Neural progenitor cell (in vitro differentiated cells): ENCODE measurements at places on chromosomes 4 and X.

DNA sequence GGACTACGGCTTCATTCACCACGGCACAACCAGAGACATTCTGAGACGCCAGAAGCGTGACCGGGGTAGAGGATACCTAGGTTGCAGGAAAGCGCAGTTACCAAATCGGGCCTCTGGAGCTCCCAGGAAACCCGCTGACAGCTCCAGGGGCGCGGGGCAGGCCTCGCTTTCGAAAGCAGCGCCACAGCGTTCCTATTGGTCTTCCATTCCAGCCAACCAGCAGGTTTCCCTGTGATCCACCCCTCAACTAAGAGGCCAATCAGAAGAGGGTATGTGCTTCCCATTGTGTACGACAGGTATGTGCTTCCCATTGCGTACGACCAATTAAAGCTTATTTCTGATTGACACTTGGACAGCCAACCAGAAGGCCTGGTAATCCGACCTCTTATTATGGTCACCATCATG is 14.9 kb downstream of the SNX12 start:
- DNase-seq = peak; percentile 84
- peak overlapping the region; percentile 50 for H3K4me3 ChIP-seq

DNA sequence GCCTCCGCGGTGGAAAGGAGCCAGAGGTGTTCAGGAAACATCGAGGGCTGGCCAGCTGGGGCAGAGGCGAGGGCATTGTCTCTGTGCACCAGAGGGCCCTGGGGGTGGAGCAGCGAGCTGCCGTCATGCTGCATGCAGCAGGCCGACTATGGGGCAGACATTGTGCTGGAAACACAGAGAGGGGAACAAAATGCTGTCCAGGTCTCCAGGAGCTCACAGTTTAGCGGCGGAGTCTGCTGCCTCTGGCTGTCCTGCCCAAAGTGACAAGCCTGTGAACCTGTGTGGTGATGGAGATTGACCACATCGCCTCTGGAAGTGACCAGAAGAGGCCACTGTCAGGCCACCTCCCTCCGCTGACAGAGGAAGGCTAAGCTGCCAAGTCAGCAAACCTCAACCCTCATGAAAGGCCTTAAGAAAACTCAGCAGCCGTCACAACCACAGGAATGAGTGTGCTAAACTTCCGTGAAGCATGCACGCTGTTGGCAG is 20.1 kb upstream of the SASH3 start:
- H3K4me1 ChIP-seq = no peaks in the 10 kb centered on the region
- no peaks in the 10 kb centered on the region for H3K27me3 ChIP-seq
- H3K27ac ChIP-seq = no peak overlapping the region
- DNase-seq = peak; percentile 34
- no peaks in the 10 kb centered on the region for H3K36me3 ChIP-seq

GRCh38 chr4:151576627-151577026 is 167.7 kb downstream of the FHIP1A start:
- H3K36me3 ChIP-seq = no peaks in the 10 kb centered on the region
- no peak overlapping the region for H3K4me3 ChIP-seq
- no peak for DNase-seq
- no peaks in the 10 kb centered on the region for H3K27me3 ChIP-seq
- peaks cover 4% of the 10 kb centered on the region for H3K4me1 ChIP-seq

DNA sequence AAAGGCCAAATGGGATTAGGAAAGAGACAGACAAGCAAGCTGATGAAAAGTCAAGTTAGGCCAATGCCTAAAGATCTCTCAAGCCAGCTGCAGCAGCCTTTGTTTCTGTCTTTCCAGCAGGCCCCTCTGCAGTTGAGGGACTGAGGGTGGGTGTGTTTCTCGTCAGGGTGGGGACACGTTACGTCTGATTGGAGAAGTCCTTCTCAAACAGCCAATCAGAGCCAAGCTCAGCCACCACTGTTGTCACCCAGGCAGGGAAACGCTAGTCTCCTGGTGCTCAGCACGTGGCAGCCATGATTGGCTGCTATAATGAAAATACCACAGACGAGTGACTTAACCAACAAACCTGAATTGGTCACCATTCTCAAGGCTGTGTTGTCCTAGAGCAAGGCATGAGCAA is 177.1 kb upstream of the LCORL start:
- peak; percentile 27 for DNase-seq
- no peaks in the 10 kb centered on the region for H3K4me1 ChIP-seq
- H3K36me3 ChIP-seq = no peaks in the 10 kb centered on the region

DNA sequence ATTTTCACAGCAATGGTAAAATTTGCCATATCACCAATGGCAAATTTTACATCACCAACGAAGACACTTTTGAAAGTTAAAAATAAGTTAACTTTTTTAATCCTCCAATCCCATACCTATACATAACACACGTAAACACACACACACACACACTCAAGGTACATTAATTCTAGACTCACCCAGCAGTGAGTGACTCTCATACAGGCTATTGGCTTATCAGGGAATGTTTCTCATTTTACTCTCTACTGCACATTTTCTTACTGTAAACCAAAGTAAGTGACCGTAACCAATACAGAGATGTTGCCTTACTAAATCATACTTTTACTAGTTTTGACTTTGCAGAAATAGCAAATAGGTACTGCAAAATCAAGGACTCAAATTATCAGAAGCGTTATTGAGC is 2.3 kb downstream of the VEGFC start:
- peaks cover 7% of the 10 kb centered on the region for H3K4me1 ChIP-seq
- H3K27ac ChIP-seq = no peak overlapping the region
- H3K27me3 ChIP-seq = peaks cover 45% of the 10 kb centered on the region
- H3K4me3 ChIP-seq = no peak overlapping the region
- H3K36me3 ChIP-seq = no peaks in the 10 kb centered on the region

DNA sequence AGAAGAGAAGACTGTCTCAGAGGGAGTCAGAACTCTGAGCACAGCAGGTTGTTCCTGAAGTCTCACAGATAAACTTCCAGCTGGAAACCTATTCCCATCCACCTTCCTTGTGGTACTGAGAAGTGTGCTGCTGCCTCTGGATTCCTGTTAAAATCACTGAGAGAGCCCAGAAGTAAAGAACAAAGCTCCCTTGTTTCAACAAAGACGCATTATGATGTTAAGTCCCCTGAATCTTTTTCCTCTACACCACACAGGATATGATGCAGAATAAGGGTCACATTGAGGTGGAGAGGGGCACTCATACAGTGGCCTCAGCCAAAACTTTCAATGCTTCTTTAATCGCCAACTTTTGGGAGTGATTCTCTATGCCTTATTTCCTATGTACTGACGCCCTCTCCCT is 321.0 kb downstream of the OPHN1 start:
- peaks cover 7% of the 10 kb centered on the region for H3K4me1 ChIP-seq
- H3K27me3 ChIP-seq = no peaks in the 10 kb centered on the region
- H3K36me3 ChIP-seq = no peaks in the 10 kb centered on the region
- DNase-seq = peak; percentile 4
- peak overlapping the region; percentile 46 for H3K27ac ChIP-seq

DNA sequence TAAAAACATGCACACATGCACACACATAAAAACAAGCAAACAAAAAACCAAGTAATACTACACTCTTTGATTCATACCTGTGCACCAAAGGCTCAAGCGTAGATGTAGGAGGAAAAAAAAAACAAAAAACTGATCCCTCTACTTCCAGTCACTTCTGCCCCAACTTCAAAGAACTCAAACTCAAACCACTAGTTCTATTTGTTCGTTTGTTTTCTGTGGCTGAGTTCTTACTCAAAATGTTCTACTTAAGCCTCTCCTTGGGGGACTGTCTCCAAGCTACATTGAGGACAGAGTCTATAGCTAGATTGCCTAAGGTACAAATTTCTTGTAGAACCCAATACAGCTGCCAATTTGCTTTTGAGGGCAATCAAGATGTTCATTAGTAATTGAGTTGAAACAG is 171.0 kb upstream of the ATOH1 start:
- no peaks in the 10 kb centered on the region for H3K27me3 ChIP-seq

DNA sequence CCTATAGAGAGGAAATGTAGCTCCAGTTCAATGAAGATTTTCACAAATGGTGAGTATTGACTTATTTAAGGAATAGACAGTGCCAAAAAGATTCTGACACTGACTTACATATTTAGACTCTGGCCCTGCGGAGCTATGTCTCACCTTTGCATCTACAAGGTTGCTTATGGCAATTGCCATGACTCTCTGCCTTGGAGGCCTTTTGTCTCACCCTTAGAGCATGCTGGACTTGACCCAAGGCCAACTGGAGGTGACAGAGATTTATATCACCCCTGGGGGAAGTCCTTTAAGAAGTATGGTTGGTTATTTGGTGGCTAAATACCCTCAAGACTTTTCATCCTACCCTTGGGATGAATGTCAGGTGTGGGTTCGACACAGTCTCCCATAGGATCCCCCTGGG is 4.5 kb upstream of the ETDC start:
- no peak overlapping the region for H3K4me3 ChIP-seq
- no peak overlapping the region for H3K27ac ChIP-seq
- no peak for DNase-seq

DNA sequence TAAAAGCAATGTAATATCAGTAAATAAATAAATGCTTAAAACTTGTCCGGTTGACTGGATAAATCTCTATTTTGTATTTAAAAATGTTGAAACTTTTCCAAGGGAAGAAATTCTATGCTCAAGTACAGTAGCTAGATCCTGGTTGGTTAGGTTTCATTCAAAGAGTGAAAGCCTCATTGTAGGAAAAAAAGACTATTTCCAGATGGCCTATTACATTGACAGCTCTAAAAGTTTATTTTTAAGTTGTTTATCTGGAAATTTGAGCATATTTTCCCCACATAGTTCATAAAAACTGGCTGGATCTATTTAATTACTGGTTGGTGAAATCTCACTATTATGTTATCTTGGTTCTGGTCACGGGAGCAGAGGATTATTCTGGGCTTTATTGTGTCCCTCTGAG is 38.0 kb downstream of the FRAS1 start:
- peaks cover 15% of the 10 kb centered on the region for H3K4me1 ChIP-seq
- H3K36me3 ChIP-seq = no peaks in the 10 kb centered on the region
- no peak overlapping the region for H3K27ac ChIP-seq
- no peaks in the 10 kb centered on the region for H3K27me3 ChIP-seq
- no peak for DNase-seq
- H3K4me3 ChIP-seq = no peak overlapping the region

- peak overlapping the region; percentile 47 for H3K4me3 ChIP-seq
- peaks cover 30% of the 10 kb centered on the region for H3K4me1 ChIP-seq
- H3K27ac ChIP-seq = no peak overlapping the region
- no peaks in the 10 kb centered on the region for H3K27me3 ChIP-seq
Observed at GRCh38 chrX:140090800-140091124, 125.4 kb upstream of the CXorf66 start.

- no peak overlapping the region for H3K27ac ChIP-seq
- peaks cover 10% of the 10 kb centered on the region for H3K36me3 ChIP-seq
- no peak for DNase-seq
Observed at GRCh38 chrX:70485466-70485865, 40.8 kb downstream of the DLG3 start.

- no peak for DNase-seq
- H3K4me1 ChIP-seq = peaks cover 11% of the 10 kb centered on the region
Observed at GRCh38 chrX:103624111-103624510, 4.7 kb upstream of the TCEAL1 start.

- DNase-seq = no peak
- no peaks in the 10 kb centered on the region for H3K4me1 ChIP-seq
- H3K36me3 ChIP-seq = no peaks in the 10 kb centered on the region
- H3K27me3 ChIP-seq = no peaks in the 10 kb centered on the region
- H3K27ac ChIP-seq = no peak overlapping the region
Observed at GRCh38 chr4:149785696-149786431, 29.8 kb downstream of the IQCM start.

DNA sequence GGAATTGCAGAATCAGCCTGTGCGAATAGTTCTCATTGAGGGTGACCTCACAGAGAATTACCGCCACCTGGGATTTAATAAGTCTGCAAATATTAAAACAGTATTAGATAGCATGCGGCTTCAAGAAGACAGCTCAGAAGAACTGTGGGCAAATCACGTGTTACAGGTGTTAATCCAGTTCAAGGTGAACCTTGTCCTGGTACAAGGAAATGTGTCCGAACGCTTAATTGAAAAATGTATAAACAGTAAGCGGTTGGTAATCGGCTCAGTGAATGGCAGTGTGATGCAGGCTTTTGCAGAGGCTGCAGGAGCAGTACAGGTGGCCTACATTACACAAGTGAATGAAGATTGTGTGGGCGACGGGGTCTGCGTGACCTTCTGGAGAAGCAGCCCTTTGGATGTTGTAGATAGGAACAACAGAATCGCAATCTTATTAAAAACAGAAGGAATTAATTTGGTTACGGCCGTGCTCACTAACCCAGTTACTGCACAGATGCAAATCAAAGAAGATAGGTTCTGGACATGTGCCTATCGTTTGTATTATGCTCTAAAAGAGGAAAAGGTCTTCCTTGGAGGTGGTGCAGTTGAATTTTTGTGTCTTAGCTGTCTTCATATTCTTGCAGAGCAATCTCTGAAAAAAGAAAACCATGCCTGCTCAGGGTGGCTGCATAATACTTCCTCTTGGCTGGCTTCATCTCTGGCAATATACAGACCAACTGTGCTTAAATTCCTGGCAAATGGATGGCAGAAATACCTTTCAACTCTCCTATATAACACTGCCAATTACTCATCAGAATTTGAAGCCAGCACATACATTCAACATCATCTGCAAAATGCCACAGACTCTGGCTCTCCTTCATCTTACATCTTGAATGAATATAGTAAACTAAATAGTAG is 10.7 kb downstream of the BBS12 start:
- H3K36me3 ChIP-seq = no peaks in the 10 kb centered on the region
- H3K27ac ChIP-seq = no peak overlapping the region
- no peaks in the 10 kb centered on the region for H3K4me1 ChIP-seq
- no peaks in the 10 kb centered on the region for H3K27me3 ChIP-seq
- no peak for DNase-seq

GRCh38 chr4:163063891-163064290 is 102.8 kb downstream of the NAF1 start:
- no peaks in the 10 kb centered on the region for H3K27me3 ChIP-seq
- no peaks in the 10 kb centered on the region for H3K4me1 ChIP-seq
- no peak for DNase-seq
- H3K27ac ChIP-seq = no peak overlapping the region
- H3K36me3 ChIP-seq = no peaks in the 10 kb centered on the region
- H3K4me3 ChIP-seq = no peak overlapping the region

DNA sequence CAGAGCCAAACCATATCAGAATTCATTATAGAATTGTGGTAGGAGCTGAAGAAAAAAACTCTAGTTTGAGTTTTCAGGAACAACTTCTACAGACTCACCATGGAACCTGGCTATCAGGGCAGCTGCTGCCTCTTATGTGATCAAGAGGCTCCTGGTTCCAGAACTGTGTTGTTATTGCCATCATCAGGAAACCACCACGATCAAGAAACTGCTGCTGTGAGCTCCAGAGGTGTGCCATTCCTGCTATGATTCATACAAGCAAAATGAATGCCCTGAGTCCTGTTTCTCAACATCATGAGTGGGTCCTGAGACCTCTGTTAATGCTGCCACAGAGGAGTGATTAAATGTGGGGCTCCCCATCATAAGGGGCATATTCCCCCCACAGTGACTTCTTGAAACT is 43.7 kb downstream of the TASL start:
- no peaks in the 10 kb centered on the region for H3K27me3 ChIP-seq
- H3K27ac ChIP-seq = no peak overlapping the region
- no peak for DNase-seq
- H3K36me3 ChIP-seq = no peaks in the 10 kb centered on the region

- no peaks in the 10 kb centered on the region for H3K36me3 ChIP-seq
- no peak overlapping the region for H3K27ac ChIP-seq
- DNase-seq = no peak
- no peaks in the 10 kb centered on the region for H3K27me3 ChIP-seq
- no peak overlapping the region for H3K4me3 ChIP-seq
Observed at GRCh38 chr4:184526228-184526627, 51.9 kb upstream of the IRF2 start.

GRCh38 chr4:37629713-37630112 is 56.5 kb downstream of the RELL1 start:
- H3K36me3 ChIP-seq = no peaks in the 10 kb centered on the region
- no peak for DNase-seq
- H3K4me3 ChIP-seq = no peak overlapping the region
- H3K27me3 ChIP-seq = no peaks in the 10 kb centered on the region
